ENCODE measurements at places on chromosomes 13 and 19. TPM values are rescaled to one million over a fixed set of nuclear protein-coding genes. Genes with fewer than 3 reads are reported as not detected.

DNA sequence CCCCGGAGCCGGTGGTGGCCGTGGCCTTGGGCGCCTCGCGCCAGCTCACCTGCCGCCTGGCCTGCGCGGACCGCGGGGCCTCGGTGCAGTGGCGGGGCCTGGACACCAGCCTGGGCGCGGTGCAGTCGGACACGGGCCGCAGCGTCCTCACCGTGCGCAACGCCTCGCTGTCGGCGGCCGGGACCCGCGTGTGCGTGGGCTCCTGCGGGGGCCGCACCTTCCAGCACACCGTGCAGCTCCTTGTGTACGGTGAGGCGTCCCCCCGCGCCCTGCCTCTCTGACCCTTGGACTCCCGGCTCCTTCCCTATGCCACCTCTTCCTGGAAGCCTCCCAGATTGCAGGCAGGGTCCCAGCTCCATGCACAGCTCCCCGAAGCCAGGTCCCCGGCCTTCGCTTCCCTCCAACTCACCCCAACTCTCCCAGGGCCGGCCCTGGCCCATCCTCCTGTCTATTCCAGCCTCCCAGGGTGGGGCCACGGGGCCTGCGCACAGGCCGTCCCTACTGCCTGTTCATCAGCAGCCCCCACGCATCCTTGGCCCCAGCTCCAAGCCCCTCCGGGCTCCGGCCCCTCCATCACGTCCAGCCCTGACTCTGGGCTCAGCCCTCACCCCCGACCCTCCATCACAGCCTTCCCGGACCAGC is 1.7 kb downstream of the MADCAM1 start:
- DNase-seq = no peak

DNA sequence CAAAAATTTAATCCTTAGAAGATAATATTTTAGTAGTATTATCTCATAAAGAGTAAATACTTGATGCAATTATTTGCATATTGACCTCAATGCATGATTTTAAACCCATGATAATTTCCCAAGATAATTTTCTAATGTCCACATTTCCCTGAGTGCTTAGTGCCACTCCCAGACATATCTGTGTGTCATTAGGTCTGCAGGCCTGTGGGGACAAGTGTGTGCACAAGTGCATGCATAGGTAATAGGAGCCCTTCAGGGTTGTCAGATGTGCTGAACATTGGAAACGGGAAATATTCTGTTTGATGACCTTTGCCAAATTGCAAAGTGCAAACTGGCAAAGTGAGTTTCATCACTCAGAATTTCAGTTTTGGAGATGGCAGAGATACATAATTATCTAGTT is 369.9 kb downstream of the KLF5 start:
- DNase-seq = no peak

DNA sequence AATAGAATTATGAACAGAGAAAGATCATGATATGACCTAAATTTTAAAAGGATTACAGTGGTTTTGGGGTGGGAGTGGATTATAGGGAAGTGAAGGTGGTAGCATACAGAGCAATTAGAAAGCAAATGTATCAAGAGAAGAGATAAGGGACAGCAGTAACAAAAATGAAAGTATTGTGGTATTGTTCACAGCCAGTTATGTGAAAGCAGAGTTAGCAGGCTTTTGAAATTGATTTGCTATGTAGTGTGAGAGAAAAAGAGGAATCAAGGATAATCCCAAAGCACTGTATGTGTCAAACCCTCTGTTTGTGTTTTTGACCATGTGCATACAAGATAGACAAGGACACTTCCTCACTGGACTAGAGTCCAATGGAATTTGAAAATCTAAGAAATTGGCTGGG is 1721.4 kb downstream of the PCDH9 start:
- no peak for DNase-seq

DNA sequence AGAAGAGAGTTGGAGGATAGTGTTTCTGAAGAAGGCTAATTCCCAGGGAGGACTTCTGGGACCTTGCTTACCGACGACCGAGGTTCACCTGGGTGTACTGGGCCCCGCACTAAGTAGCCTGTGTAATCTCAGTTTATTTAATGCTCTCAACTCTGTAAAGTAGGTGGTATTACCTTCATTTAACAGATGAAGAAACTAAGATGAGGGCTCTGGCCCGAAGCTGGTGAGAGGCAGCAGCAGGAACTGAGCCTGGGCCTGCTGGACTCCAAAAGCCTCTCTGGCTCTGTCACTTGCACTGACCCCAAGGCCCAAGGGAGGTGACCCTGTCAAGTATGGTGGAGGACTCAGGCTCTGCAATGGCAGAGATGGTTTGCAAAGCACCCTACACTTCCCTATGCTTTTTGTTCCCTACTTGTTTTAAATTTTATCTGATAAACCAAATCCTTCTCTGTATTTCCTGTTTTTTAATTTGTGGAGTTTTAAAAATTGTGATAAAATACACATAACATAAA is 50.6 kb downstream of the GGACT start:
- DNase-seq = no peak

BEST2 gene
- total RNA-seq = not detected

Measured in breast epithelium (tissue), 4 donors.